Activated naive CD4-positive, alpha-beta T cell treated with anti-CD3 and anti-CD28 coated beads, Interleukin-2, amount 50 U/mL, for 72 hours (primary cell): ENCODE measurements at places on chromosomes 12 and 14. TPM values are rescaled to one million over a fixed set of nuclear protein-coding genes. Genes with fewer than 3 reads are reported as not detected.
A peak's percentile ranks its signal among the peaks of the same experiment; 100 is the strongest.

ATG2B gene
- 23.3 TPM for total RNA-seq

GRCh38 chr12:46402941-46403718, 30.6 kb upstream of the SLC38A2 start:
- no peak for DNase-seq

TBC1D30 gene
- total RNA-seq: 0.41 TPM

- DNase-seq: no peak
Observed at GRCh38 chr14:102882226-102882906, 40.1 kb upstream of the AMN start.

CDH24 gene
- 1.4 TPM for total RNA-seq

RBP5 gene
- not detected for total RNA-seq

GALNT8 gene
- total RNA-seq: 1.8 TPM

- no peak for DNase-seq
Observed at GRCh38 chr14:99073431-99073830, 198.6 kb downstream of the BCL11B start.

DNA sequence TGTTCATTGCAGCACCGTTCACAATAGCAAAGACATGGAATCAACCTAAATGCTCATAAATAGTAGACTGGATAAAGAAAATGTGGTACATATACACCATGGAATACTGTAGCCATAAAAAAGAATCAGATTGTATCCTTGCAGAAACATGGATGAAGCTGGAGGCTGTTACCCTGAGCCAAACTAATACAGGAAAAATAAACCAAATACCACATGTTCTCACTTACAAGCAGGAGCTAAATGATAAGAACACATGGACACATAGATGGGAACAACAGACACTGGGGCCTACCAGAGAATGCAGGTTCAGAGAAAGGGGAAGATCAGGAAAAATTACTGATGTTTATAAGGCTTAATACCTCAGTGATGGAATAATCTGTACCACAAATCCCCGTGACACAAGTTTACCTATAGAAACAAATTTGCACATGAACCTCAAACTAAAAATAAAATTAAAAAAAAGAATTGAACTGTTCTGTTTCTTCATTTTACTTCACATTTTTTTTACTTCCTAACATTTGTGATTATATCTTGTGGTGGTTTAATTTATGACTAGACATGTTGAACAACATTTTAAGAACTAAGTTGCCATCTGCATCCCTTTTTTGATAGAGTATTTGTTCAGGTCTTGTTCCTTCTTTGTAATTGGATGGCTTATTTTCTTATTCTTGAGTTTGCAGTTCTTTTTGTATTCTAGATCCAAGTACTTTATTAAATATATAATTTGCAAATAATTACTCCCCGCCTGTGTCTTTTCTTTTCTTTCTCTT, 835.2 kb downstream of the FSCB start:
- no peak for DNase-seq

CYP46A1 gene
- 0.21 TPM for total RNA-seq

PDE3A gene
- total RNA-seq: not detected

DNA sequence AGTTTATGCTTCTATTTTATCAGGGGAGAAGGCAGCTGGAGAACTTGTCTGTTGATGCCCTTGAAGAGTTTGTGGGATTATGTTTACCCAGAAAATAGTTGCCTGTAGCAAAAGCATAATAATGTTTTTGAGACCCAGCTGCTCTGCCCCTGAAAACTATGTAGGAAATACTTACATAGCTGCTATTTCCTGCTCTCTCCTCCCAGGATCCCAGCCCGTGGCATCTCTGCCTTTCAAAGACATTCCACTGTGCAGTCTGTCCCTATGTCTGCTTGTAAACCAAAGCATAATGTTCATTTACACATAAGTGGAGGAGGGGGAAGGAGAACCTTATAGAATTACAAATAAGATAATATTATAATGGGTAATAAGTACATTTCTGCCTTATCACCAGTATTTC, 198.7 kb downstream of the SYT1 start:
- no peak for DNase-seq

DNA sequence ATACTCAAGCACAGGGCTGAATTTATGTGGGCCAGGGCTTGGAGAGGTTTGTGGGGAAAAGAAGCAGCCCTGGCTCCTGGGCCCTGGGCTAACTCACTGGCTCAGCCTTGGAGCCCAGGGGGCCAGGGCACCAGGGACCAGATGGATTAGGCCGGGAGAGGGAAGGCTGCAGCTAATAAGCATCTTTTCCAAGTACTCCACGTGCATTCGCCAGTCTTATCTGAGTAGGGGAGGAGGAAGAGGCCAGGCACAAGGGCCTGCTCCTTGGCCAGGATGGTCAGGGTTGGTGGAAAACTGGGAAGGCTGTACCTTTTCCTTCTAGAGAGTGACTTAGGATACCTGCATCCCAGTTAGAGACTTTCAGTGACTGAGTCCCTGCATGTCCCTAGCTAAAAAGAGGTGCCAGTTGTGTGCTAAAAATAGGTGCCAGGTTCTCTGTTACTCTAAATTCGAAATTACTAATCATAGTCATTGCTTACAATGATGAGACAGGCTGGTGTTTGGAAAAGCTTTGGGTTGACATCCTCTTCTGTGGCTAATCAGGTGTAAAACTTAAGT, 1.3 kb downstream of the GLRX5 start:
- no peak for DNase-seq

DNA sequence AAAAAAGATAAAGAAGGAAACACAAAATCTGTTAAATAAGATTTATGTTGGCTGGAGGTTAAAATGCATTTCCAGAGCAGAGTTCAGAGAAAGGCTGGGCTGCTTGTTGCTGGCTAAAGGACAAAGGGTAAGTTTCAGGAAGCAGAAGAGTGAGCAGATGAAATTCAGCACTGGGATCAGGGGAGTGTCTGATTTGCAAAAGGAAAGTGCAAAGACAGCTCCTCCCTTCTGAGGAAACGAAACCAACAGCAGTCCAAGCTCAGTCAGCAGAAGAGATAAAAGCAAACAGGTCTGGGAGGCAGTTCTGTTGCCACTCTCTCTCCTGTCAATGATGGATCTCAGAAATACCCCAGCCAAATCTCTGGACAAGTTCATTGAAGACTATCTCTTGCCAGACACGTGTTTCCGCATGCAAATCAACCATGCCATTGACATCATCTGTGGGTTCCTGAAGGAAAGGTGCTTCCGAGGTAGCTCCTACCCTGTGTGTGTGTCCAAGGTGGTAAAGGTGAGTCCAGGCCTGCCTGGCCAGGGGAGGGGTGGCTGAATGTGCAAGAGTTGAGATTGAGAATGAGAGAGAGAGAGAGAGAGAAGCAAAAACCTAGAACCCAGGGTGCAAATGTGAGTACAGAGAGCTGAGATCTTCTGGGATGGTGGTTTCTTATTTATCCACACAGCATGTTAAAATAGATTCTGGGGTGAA, at the start of gene OAS1:
OAS1 (plus strand) TSS at position 251 of the 703 bp plus-strand sequence; CDS start at position 329, 78 bp downstream.
- DNase-seq: no peak

- DNase-seq: no peak
Observed at GRCh38 chr14:79630288-79630960, 580.9 kb downstream of the DIO2 start.

DNA sequence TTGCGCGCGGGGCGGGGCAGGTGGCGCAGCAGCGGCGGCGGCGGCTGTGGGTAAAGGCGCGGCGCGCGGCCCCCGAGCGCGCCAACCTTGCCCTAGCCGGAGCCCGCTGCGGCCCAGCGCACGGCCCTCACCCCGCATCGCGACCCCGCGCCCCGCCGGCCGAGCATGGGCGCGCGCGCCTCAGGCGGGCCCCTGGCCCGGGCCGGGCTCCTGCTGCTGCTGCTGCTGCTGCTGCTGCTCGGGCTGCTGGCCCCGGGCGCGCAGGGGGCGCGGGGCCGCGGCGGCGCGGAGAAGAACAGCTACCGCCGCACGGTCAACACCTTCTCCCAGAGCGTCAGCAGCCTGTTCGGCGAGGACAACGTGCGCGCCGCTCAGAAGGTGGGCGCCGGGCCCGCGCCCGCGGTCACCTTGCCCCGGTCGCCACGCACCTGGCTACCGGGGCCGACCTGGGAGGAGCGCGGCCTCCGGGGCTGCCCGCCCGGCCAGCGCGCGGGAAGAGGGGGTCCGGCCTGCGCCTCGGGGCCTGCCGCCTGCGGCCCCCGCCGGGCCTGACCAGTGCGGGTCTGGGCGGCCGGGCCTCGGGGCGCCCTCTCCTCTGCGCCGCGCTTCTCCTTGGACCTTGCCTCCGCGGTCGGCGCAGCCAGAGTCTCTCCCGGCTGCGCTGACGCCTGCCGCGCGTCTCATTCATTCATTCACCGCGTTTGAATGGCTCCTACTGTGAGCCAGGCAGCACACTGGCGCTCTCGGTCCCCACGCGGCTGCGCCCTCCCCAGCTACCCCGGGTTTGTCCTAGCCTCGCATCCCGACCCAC, at the start of gene BRI3BP:
BRI3BP (plus strand) TSS at position 20 of the 811 bp plus-strand sequence; CDS start at position 166, 146 bp downstream.
- DNase-seq: peak; percentile 48
